ENCODE measurements at places on chromosomes 6 and 20.
A peak's percentile ranks its signal among the peaks of the same experiment; 100 is the strongest.

- peak; percentile 39 for DNase-seq
Observed at GRCh38 chr6:72348926-72349325, 272.9 kb upstream of the KCNQ5 start.

DNA sequence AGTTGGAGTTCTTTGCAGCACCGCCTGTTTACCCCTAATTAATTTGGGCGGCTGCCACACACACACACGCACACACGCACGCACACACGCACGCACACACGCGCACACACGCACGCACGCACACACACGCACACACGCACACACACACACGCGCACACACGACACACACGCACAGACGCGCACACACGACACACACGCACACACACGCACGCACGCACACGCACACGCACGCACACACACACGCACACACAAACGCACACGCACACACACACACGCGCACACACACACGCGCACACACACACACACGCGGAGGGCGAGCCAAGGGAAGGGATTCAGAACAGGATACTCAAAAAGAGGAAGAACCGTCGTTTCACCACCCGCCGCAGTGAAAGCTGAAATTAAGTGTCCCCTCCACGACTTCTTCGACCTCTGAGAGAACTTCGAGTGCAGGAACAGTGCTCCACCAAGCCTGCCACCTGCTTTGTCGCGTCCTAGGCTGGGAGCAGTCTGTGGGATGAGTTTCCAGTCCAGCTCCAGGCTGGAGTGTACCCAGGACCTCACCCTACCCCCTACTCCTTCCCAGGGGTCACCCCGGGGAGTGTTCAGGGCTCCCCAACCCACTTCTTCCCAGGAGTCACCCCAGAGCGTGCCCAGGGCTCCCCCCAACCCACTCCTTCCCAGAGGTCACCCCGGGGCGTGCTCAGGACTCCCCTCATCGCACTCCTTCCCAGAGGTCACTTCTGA, 1.1 kb downstream of the RNASET2 start:
- no peak for DNase-seq

- DNase-seq, result peak; percentile 92
Observed at GRCh38 chr20:51327251-51327841, 215.2 kb downstream of the NFATC2 start.

- peak; percentile 91 for DNase-seq
Observed at GRCh38 chr20:43844778-43845614, 69.7 kb upstream of the TOX2 start.

- no peak for DNase-seq
Observed at GRCh38 chr20:50695135-50695872, 4.0 kb upstream of the RIPOR3 start.

GRCh38 chr6:99745651-99746050, 139.0 kb downstream of the PRDM13 start:
- peak; percentile 51 for DNase-seq

DNA sequence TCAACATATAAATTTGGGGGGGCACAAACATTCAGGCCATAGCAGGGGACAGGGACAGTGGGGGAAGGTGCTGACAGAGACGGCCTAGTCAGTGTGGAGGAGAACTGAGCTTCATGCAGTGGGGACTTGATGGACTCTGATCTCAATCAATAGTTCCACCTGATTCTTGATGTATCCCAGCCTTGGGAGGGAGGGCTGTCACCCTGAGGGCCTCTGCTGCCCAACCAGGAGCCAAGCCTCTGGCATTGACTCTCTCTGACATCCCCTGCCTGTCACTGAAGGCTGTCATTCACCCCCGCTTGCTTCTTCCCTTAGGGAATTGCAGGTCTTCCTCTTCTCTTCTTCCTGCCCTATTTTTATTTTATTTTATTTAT, 180.6 kb upstream of the TAB2 start:
- DNase-seq, result no peak

DNA sequence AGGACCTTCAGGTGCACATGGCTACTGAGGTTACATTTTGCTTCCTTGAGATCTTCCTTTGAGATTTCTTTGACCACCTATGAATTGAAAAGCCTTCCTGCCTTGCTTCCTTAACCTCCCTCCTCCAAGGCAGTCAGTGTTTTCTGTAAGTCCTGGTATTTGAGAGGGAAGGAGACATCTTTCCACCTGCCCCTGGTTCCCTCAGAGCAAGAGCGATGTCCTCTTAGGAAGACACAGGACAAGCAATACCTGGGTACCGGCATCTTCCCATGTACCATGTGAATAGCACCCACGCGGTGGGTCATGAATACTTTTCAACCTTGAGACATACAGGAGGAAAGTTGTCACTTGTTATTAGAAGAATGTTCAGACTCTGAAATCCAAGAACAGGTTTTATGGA, 37.1 kb downstream of the GINS1 start:
- DNase-seq, result no peak

DNA sequence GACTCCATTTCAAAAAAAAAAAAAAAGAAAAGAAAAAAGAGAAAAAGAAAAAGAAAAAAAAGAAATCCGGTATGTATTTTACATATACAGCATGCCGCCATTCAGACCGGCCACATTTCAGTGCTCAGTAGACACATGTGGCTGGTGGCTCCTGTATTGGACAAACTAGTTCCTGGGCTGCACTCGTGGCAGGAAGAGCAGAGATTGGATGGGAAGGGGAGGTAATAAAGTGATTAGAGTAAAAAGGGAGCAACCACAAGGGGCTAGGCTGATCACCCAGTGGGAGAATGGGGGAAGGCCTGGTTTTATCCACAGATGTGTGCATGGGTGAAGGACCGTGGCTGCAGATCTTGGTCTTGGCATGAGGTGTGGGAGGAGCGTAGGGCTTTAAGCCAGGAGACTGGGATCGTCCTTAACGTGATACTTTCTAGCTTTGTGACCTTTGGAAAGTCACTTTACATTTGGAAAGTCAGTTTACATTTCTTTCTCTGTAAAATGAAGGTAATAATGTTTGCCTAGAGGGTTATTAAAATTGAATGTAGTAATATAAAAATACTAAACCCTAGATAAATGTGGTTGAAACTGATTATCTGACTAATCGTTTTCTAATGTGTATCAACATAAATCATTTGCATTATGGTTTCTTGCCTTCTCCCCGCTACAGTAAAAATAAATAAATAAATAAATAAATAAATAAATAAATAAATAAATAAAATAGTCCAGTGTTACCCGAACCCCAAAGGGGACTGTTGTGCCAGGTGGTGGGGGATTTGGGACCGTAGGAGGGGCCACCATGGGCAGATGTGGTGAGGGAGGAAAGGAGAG, 869 bp upstream of the TRIM15 start:
- no peak for DNase-seq

DNA sequence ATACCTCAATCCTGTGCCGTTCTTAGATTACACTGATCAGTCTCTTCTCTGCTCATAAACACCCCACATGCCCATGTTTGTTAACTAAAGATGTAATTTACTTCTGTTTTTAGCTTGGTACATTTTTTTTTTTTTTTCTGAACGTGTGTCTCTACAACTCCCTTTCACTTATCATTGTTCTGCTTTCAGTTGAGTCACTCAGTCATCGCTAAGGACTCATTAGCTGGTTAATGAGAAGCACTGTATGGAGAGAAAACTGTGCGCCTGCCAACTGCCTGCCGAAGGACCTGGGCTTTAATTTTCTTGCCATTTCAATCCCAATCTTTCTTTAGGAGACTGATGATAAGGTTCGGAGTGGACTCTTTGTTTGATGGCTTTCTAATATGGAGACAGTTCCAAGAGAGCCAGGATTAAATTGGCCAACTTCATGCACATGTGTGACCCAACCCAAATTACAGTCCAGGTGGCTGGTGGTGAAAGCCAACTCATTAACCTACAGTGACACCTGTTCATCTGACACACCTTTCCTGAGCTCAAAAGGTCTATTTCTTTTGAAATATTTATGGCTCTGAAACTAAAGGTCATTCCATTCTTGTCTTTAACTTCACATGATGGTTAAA, 334.1 kb downstream of the BCKDHB start:
- DNase-seq, result no peak

GRCh38 chr6:96304997-96305396, 216.6 kb upstream of the UFL1 start:
- no peak for DNase-seq

- no peak for DNase-seq
Observed at GRCh38 chr6:152634773-152635172, 2.4 kb downstream of the SYNE1 start.

GRCh38 chr6:43738267-43738676, 31.7 kb upstream of the VEGFA start:
- DNase-seq, result no peak

- DNase-seq, result peak; percentile 85
Observed at GRCh38 chr6:44580901-44581300, 193.4 kb downstream of the CDC5L start.

DNA sequence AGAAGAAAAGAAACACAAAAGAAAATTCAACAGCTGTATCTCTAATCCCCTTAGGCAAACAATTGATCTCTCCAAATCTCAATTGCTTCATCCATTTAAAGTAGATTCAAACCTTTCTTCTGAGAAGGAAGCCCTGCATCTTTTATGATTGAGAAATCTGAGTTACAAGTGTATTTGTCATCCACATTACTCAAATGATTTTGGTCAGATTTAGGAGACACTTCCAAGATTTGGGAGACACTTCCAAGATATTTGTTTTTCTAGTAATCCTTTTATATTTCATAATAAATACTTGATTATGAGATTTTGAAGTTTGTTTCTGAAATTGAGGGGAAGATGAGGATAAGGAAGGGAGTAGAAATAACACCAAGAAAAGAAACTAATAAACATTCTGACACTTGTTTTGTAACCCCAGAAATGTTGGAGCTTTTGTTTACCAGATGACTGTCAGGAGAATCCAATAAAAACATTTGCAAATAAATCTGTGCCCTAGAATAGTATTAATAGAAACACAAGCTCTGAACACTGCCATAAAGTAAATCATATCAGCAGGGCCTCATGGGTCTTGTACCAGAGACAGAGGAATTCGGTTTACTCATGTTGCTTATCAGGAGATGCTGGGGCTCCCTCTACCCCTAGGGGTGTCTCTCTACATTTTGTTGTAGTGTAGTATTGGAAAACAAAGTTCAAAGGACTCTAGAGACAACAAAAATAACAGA, 314.3 kb upstream of the NT5E start:
- DNase-seq, result peak; percentile 38

- DNase-seq, result no peak
Observed at GRCh38 chr20:43798291-43799149, 71.7 kb upstream of the GTSF1L start.

- peak; percentile 27 for DNase-seq
Observed at GRCh38 chr20:63274381-63275228, 2.0 kb downstream of the ARFGAP1 start.

GRCh38 chr6:139569566-139569965, 195.1 kb upstream of the CITED2 start:
- DNase-seq, result peak; percentile 70

- DNase-seq, result no peak
Observed at GRCh38 chr6:92779746-92780145, 639.6 kb downstream of the EPHA7 start.

DNA sequence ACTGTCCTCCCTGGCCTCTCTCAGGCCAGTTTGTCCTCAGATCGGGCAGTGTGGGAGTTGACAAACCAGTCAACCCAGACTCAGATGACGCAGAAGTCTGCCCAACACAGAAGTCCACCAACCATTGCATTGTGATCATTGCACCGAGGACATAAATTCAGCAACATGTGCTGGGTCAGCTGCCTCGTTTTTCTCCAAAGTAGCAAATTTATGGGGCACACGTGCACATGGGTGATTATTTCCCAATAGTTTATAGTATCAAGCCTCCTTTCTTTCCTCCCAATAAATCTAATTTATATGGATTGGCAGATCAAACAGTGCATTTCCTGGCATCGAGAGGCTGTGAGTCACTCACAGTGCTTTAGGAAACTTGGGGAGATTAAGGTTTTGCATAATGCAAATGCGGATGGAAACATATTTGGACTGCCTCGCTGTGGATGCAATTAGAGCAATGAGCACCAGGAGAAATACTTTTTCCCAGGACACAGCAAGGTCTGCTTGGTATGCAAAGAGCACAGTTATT, 413.7 kb upstream of the SULF2 start:
- peak; percentile 41 for DNase-seq

DNA sequence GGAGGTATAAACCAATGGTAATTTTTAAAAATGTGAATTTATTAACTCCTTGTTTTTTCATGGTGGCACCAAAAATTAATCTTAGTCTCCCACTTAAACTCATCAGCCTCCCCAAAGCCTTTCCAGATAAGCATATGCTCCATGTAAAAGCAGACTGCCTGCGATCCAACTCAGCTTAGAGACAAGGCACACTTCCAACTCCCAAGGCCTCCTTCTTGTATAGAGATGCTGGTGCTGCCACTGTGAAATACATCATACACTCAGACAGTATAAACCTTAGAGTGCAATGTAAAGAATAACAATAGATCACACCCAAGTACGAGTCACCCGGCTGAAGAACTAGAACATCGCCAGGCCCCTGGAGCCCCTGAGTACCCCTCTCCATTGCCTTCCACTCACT, 2.0 kb downstream of the ANKRD6 start:
- no peak for DNase-seq

- peak; percentile 66 for DNase-seq
Observed at GRCh38 chr6:36414481-36414880, 27.0 kb upstream of the ETV7 start.

DNA sequence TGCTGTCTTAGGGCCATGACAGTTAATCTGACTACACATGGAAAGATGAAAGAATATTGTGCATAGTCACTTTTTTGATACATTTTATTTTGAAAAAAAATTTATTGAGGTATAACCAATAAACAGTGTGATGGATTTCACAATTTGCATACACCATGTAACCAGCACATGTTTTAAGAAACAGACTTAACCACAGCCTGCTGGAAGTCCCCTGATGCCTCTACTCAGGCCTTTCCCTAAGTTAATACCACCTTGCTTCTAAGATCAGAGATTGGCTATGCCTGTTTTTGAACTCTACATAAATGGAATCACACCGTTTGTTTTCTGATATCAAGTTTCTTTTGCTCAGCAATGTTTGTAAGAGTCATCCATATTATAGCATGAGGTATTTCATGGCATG, 136.3 kb downstream of the CFAP61 start:
- no peak for DNase-seq

DNA sequence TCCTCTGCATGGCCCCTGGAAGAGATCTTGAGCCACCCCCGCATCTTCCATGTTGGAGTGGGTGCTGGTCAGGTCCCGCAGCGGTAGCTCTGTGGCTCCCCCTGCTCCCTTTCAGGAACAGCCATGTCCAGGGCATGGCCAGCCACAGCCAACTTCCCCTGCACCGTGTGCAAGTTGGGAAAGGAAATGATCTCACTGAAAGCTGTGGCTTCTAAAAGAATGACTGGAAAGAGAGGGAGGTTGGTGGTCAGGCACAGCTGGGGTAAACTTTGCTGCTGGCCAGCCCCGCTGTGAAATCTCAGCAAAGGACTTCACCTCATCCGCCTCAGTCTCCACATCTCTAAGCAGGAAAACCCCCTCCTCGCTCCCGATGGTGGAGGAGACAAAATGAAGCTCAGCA, 153.6 kb upstream of the CST7 start:
- no peak for DNase-seq

- DNase-seq, result no peak
Observed at GRCh38 chr6:110468731-110469130, 7.7 kb downstream of the SLC22A16 start.

DNA sequence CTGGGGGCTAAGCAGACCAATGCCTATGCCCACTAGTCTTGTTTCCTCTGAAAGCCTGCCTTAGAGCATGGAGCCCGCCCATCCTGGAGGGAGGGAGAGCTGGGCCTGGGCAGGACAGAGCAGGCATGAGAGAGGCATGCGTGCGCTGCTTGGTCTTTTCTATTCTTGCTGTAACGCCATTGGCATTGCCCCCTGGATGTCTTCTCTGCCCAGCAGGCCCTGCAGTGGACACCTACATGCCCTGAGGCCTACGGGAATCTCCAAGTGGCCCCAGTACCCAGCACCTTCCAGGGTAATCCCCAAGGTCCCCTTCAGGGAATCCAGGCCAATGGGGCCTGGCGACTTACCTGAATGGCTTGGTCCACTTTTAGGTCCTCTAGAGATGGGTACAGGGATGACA, 8.9 kb downstream of the SDCBP2 start:
- DNase-seq, result no peak
